SK-N-DZ (cell line): ENCODE measurements at places on chromosomes 2 and 18.
A peak's percentile ranks its signal among the peaks of the same experiment; 100 is the strongest.

DNA sequence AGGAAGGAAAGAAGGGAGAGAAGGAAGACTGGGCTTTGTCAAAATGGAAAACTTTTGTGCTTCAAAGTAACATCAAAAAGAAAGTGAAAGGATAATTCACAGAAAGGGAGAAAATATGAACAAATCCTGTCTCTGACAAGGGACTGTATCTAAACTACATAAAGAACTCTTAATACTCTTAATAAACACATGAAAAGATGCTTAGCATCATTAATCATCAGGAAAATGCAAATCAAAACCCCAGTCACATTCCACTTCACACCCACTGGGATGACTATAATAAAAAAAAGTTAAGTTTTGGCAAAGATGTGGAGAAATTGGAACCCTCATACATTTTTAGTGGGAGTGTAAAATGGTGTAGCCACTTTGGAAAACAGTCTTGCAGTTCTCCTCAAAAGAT, 11.8 kb upstream of the ZFP36L2 start:
- no peak for DNase-seq

GRCh38 chr2:71721362-71721665, 268.0 kb downstream of the DYSF start:
- no peak for DNase-seq

DNA sequence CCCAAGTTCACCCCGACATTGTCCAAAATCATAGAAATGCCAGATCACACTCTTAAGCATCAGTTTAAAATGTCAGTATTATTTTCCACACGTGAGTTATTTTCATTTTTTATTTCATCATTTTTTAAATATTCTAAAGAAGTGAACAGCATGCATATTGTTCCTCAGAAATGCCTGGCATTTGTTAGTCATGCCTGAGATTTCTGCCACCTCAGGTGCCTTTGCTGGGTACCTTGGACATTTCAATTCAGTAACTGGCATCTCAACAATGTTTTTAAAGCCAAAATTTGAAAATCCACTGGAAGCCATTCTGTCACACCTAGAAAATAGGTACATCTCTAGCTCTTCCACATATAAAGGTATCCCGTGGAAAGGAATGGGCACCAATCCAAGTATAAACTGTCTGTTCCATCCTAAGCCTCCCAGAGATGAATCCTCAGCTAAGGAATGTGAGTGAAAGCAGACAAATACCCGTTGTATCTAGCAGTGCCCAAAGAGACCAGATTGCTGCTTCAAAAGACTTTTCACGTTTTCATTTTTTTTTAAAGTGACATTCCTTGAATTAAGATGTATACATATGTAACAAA, 159.8 kb downstream of the ZNF385B start:
- no peak for DNase-seq

GRCh38 chr2:240341064-240341463, 94.4 kb upstream of the GPC1 start:
- no peak for DNase-seq

DNA sequence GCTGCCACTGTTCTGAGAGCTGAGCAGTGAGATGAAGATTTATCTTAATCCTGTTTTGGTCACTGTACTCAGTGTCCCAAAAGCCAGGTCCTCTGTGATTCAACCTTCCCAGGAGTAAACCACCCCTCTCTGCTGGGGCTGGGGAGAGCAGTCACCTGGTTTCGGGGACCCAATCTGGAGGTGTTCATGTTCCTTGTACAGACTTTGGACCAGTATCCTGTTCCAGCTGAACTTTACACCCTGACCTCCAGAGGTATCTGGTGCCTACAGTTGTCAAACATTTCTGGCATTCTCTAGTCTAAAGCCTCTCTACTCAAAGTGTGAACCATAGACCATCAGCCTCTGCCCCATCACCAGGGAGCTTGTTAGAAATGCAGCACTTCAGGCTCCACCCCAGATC, 22.1 kb downstream of the CERS6 start:
- no peak for DNase-seq

DNA sequence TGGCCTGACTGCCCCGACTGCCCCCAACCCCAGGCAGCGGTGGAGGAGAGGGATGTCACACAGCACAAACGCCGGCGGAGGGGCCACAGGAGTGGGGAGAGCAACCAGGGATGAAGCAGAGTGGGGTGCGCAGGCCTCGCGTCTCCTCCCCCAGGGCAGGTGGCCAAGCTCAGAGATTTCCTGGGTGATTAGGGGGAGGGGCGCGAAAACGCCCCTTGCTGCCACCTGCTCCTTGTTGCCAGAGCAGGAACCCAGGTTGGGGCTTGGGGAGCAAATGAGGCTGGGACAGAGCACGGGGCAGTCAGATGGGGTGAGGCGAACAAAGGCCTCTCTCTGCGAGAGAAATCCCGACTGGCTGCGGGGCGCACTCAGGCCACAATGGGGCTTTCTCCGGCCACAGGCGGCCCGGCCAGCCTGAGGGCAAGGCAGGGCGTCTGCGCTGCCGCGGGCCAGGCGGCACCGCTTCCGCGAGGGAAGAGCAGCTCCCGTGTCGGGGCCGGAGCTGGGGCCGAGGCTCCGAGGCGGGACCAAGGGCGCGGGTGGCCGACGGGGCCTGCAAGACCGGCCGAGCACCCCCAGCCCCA, 11.5 kb downstream of the TEX44 start:
- DNase-seq = peak; percentile 66

- no peak for DNase-seq
These were observed 759 bp upstream of the ACTR1B start for GRCh38 chr2:97664636-97664970.

GRCh38 chr2:219688560-219689445, 61.4 kb downstream of the SLC4A3 start:
- DNase-seq = no peak

- DNase-seq = peak; percentile 37
These were observed 69.8 kb upstream of the GALNT3 start for GRCh38 chr2:165863810-165864261.

GRCh38 chr2:66699793-66700676, 265.1 kb downstream of the MEIS1 start:
- peak; percentile 72 for DNase-seq

DNA sequence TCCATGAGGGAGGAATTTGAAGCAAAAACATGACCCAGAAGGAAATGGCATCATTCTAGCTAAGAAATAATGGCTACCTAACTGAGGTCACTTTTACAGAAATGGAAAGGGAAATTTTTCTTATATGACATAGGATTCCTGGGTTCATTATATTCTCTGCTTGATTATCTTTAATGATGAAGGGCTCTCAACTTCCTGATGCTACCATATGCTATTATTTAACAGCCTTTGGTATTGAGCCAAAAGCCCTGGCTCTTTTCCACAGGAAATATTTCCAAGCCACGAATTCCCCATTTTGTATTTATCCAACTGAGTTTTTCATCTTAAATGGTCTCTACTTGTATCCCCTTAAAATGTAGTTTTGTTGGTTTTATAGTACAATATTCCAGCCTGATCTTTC, 63.2 kb upstream of the NPAS2 start:
- no peak for DNase-seq

- DNase-seq = no peak
These were observed 70.4 kb downstream of the RHBDD1 start for GRCh38 chr2:226906163-226906693.

DNA sequence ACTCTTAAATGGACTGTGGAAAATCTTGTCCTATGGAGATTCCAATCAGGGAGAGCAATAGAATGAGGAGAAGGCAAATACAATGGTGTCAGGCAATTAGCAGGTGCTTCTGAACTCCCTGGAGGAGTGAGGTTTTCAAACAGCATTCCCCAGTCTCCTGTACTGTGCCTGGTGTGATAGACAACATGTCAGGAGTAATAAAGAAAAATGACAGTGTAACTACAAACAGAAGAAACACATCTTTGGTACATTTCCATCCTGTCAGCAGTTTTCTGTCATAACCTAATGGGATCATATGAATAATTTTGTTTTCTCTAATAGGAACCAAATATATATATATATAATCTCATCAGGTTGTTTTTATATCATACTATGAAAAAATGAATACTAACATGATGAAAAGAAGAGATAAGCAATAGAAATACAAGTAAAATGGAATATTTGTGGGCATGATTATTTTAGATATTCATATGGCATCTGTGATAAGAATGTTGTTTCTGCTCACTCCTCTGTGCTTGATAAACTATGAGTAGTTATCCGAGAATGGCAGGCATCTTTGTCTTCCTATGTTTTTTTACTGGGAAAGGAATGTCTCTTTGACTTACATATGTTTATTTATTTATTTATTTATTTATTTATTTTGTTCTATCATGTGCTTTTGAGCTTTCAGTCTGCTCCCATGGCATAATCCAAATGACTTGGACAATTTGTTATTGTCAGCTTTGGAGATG, 441.7 kb downstream of the TXNL1 start:
- no peak for DNase-seq

DNA sequence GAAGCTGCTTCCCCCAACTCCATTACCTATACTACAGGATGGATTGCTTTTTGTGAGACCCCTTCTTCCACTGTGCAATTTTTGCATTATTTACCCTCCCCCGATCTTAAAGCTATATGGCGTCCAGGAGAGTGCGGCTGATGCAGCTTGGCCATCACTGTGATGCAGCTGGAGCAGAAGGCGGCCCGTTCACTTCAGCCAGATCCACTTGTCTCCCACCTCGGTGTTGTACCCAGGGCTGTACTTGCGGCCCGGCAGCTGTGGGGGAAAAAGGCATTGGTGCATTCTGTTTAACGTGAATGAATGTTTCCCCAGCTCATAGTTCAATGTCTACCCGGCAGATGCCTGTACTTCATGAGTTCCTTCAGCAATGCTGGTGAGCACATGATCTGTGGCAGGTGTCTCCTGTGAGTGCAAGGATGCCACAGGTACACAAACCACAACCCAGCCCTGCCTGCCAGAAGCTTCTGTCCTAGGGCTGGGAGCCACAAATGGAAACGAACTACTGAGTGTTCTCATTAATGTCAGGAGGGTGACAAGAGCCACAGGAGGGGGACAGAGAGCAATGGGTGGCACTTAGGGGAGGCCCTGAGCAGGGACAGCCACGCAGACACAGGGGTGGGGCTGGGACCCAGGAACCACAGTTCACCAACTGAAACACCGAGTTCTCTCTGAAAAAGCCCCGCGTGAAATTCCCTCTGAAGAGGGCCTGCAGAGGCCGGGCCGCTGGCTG, 64.0 kb downstream of the NDUFA10 start:
- no peak for DNase-seq

- no peak for DNase-seq
These were observed 304.7 kb downstream of the PTPRM start for GRCh38 chr18:7871560-7872456.

- DNase-seq = peak; percentile 32
These were observed 300.0 kb downstream of the PDE11A start for GRCh38 chr2:177772529-177772928.

GRCh38 chr18:34042423-34043146, 182.1 kb downstream of the NOL4 start:
- no peak for DNase-seq

- DNase-seq = no peak
These were observed 6.4 kb upstream of the SFTPB start for GRCh38 chr2:85674417-85674816.

- no peak for DNase-seq
These were observed 94.9 kb downstream of the TWIST2 start for GRCh38 chr2:238942726-238943300.

GRCh38 chr2:161131074-161131680, 29.1 kb upstream of the TANK start:
- DNase-seq = no peak

GRCh38 chr2:168673265-168674189, 128.9 kb upstream of the NOSTRIN start:
- DNase-seq = no peak

- no peak for DNase-seq
These were observed 256.0 kb downstream of the BCL11A start for GRCh38 chr2:60297296-60298005.

DNA sequence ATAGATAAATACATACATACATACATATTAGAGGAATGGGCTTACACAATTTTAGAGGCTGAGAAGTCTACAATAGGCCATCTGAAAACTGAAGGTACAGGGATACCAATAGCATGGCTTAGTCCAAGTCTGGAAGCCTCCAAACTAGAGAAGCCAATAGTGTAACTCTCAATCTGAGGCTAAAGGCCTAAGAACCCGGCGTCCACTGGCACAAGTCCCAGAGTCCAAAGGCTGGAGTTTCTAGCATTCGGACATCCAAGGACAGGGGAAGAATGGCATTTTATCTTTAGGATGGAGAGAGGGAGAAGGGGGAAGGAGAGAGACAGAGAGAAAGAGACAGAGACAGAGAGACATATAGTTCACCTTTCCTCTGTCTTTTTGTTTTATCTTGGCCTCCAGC, 63.7 kb upstream of the SYT4 start:
- DNase-seq = no peak

GRCh38 chr2:158060835-158061435, 40.7 kb upstream of the UPP2 start:
- DNase-seq = no peak

- no peak for DNase-seq
These were observed 86.4 kb downstream of the AP1S3 start for GRCh38 chr2:223751012-223751411.

DNA sequence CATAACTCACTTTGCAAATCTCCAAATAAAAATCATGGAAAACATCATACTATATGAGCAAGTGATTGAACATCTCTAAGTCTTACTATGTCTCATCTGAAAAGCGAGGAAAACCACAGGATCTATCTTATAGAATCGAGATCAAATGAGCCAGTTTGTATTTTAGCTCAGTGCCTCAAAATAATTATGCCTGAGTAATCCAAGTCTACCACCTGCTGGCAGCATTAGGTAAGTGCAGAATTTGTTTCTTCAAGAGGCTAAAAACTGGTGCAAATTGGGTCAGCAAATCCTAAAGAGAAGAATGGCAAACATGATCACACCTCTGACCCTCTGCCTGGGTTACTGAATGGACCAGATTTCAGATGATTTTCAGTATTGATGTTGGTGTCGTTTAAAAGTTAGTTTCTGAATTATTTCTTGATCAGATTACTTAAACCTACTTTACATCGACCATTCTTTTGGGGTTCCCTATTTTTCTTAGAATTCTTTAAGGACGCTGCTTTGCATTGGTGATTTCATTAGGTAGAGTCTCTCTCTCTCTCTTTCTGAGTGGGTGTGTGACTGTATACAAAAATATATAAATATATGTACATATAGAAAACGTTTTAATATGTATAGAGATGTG, 12.7 kb upstream of the FHOD3 start:
- DNase-seq = peak; percentile 79

- no peak for DNase-seq
These were observed 130.5 kb downstream of the TNS1 start for GRCh38 chr2:217872319-217872718.
